Naive thymus-derived CD8-positive, alpha-beta T cell (primary cell): ENCODE measurements at places on chromosomes 13 and 19. TPM values are rescaled to one million over a fixed set of nuclear protein-coding genes. Genes with fewer than 3 reads are reported as not detected.

- DNase-seq: no peak
These were observed 874.9 kb upstream of the PCDH20 start for GRCh38 chr13:62290542-62290941.

GRCh38 chr19:44303976-44304568 is 753 bp downstream of the ZNF235 start:
- DNase-seq: no peak

Gene ACP7
- not detected for total RNA-seq

Gene SULT2A1
- not detected for total RNA-seq

GRCh38 chr13:75764926-75765310 is 128.8 kb downstream of the LMO7 start:
- DNase-seq: no peak

GRCh38 chr13:76764916-76765315 is 121.3 kb downstream of the KCTD12 start:
- DNase-seq: no peak

Gene YJU2
- total RNA-seq: 32.9 TPM
